ENCODE measurements at places on chromosomes 2 and 18. TPM values are rescaled to one million over a fixed set of nuclear protein-coding genes. Genes with fewer than 3 reads are reported as not detected.

TMEM18 gene
- total RNA-seq, result 17.7 TPM

GPR35 gene
- total RNA-seq, result 1.2 TPM

SERPINB11 gene
- not detected for total RNA-seq

COLEC12 gene
- 60.6 TPM for total RNA-seq

CCDC148 gene
- total RNA-seq, result 1.0 TPM

CNGA3 gene
- total RNA-seq, result under 0.01 TPM

ARHGAP25 gene
- total RNA-seq, result 5.8 TPM

RGPD5 gene
- 8.2 TPM for total RNA-seq
